ENCODE measurements at places on chromosomes 6 and 20. TPM values are rescaled to one million over a fixed set of nuclear protein-coding genes. Genes with fewer than 3 reads are reported as not detected.

Gene ATP9A
- total RNA-seq: 1.4 TPM

DNA sequence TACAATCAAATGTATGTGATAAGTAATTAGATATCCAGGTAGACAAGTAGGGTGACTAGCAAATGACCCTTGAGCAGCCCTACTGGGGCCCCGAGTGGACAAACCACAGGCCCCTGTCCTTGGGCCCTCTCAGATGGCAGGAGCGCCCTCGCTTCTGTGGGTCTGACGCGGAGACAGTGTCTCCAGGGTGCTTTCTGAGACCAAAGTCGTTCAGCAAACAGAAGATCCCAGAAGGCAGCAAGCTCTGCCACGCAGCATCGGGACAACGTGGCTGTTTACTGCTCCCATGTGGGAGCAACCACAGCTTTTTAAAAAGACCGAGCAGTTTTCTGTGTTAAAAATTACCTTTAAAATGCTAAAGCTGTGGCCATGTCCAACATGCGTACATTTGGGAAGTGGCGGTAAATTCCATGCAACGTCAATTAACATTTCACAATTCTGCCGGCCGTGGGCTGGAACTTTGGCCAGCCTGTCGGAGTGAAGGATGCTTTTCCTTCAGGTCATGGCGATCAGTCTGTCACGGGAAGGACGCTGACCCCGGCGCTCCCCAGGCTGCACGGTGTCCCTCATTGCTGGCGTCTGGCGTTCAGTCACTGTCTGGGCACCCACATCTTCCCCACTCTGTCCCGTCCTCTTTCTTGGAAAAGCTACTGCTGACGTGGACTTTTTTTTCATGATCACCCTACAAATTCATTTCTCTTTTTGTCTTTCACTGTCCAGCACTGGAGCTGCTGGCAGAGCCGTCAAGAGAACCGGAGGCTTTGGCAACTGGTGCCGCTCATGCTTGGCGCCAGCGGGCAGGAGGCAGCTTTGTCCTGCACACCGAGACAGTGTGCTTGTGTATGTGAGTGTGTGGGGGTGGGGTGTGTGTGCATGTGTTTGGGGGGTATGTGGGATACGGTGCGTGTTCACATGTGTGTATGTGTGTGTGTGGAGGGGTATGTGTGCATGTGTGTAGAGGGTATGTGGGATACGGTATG, 293.1 kb downstream of the CDH4 start:
- no peak for DNase-seq
- no peak overlapping the region for H3K27ac ChIP-seq
- no peaks in the 10 kb centered on the region for H3K36me3 ChIP-seq
- H3K4me3 ChIP-seq: no peak overlapping the region

DNA sequence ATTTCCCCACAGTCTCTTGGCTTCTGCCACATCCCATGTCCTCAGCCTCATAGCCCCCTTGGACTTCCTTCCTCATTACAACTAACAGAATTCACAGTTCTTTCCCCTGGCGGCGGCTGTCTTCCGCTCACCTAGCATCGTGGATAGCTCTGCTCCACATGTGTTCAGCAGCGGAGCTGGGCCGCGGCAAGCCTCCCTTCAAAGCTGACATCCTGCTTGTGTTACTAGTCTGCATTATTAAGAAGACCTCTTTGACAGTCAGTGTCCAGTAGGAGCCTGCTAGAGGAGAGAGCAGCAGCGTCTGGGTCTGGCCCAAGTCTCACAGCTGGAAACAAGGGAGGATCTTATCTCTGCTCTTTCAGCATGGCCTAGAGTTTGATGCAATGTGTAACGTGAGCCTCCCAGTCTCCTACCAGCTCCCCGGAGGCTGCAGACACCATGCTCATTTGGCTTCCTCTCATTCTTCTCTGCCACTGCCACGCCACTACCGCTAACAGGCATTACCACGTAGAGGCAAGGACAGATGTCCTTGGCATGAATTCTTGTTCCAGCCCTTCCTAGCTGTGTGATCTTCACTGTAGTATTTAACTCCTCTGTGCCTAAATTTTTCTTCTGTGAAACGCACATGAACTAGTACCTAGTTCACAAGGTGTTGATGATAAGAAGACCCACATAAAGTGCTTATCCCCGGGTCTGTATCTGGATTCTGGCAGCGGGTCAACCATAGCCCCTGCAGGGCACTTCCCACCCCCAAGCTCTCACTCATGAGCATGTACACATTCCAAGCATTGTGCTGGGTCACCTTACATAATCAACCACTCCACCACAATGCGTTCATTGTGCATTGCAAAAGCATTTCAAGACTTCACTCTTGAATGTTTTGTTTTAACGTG, 107.1 kb upstream of the BACH2 start:
- H3K4me1 ChIP-seq: peaks cover 81% of the 10 kb centered on the region
- peaks cover 20% of the 10 kb centered on the region for H3K36me3 ChIP-seq
- no peak for DNase-seq
- peak overlapping the region; percentile 93 for H3K27ac ChIP-seq
- peak overlapping the region; percentile 64 for H3K4me3 ChIP-seq

DNA sequence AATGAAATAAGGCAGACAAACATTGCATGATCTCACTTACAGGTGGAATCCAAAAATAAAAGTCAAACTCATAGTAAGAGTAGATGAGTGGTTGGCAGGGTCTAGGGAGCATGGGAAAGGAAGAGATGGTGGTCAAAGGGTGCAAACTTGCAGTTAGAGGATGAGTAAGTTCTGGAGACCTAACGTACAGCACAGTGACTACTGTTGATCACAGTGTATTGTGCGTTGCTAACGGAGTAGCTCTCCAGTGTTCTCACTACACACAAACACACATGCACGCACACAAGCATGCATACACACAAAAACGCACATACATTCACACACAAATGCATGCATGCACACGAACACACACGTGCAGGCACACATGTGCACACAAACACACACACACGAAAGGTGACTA, 54.9 kb downstream of the LY86 start:
- no peaks in the 10 kb centered on the region for H3K27me3 ChIP-seq
- H3K4me3 ChIP-seq: no peak overlapping the region
- no peaks in the 10 kb centered on the region for H3K36me3 ChIP-seq
- no peak for DNase-seq
- H3K27ac ChIP-seq: no peak overlapping the region
- H3K4me1 ChIP-seq: peaks cover 6% of the 10 kb centered on the region

Gene HMGCLL1
- total RNA-seq: not detected

All from activated CD4-positive, alpha-beta memory T cell treated with anti-CD3 and anti-CD28 coated beads for 36 hours (primary cell).